ENCODE measurements at places on chromosomes 4 and X.

GRCh38 chr4:158829254-158829653 lies 60.4 kb downstream of the FNIP2 start:
- DNase-seq: no peak

DNA sequence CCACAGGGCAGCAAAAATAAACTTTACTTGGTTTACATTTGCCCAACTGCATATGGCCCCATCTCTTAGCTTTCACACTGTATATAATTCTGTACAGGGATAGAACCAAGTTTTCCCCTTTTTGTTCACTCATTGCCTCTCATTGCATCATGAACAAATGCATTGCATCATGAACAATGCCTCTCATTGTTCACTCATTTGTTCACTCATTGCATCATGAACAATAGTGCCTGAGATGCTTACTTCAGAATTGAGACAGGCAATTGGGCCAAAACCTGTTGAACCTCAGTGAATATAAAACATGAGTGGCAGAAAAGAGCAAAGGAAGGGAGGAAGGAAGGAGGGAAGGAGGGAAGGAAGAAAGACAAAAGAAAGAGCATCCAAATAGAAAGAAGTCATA lies 98.2 kb downstream of the SOWAHB start:
- peak; percentile 34 for DNase-seq

- DNase-seq: no peak
Measured at GRCh38 chrX:130081421-130082045, 28.8 kb downstream of the ELF4 start.

- no peak for DNase-seq
Measured at GRCh38 chrX:96449896-96450295, 234.7 kb upstream of the DIAPH2 start.

- DNase-seq: no peak
Measured at GRCh38 chr4:153099391-153100140, 104.7 kb upstream of the TRIM2 start.

DNA sequence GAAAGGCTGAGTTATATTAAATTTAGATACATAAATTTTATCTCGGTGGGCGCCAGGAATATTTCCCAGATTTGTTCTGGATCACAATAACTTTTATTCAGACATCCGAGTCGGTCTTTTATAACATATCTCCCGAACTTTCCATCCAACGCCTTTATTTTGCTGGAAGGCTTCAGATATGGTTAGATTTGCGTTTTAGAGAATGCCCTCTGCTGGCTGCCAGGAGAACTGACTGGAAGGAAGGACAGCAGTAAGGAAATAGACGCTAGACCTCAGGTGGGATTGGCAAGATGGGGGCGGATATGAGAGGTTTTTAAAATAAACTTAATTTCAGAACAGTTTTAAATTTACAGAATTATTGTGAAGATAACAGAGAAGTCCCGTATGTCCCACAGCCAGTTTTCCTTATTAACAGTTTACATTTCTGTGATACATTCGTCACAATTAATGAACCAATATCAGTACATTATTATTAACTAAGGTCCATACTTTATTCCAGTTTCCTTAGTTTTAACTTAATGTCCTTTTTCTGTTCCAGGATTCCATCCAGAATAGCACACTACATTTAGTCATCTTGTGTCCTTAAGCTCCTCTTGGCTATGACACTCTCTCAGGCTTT lies 4.6 kb upstream of the KANTR start:
- peak; percentile 70 for DNase-seq

DNA sequence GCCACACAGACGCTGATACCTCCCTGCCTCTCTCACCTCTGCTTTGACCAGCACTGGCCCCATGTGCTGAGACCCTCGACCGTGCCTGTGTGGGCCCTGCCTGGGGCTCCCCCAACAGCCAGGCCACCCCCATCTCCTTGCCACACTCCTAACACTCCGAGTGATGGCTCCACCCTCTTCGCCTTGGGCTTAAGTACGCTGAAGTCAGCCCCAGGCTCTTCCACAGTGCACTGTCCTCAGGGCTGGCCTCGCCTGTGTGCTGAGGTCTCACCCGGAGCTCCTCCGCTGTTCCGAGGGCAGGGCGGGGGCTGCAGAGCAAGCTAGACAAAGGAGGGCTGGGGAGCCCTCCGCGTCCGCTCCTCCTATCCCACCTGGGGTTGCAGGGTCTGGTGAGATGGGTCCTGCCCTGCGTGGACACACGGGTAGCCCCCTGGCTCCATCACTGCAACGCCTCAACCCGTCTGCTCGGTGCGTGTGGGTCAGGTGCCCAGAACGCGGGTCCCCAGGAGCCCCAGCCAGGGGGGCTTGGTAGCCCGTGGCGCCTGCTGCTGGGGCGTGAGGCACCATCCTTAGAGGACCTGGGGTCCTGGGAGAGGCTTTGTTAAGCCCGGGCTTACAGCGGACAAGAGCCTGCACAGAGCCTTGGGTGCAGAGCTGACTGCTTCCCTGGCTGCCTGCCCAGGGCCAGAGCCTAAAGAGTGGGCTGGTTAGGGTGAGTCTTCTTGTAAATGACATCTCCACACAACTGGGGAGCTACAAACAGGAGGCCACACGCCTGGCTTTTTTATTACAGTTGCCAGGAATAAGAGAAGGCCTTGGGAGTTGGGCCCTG lies 42.6 kb upstream of the NKX1-1 start:
- DNase-seq: no peak

DNA sequence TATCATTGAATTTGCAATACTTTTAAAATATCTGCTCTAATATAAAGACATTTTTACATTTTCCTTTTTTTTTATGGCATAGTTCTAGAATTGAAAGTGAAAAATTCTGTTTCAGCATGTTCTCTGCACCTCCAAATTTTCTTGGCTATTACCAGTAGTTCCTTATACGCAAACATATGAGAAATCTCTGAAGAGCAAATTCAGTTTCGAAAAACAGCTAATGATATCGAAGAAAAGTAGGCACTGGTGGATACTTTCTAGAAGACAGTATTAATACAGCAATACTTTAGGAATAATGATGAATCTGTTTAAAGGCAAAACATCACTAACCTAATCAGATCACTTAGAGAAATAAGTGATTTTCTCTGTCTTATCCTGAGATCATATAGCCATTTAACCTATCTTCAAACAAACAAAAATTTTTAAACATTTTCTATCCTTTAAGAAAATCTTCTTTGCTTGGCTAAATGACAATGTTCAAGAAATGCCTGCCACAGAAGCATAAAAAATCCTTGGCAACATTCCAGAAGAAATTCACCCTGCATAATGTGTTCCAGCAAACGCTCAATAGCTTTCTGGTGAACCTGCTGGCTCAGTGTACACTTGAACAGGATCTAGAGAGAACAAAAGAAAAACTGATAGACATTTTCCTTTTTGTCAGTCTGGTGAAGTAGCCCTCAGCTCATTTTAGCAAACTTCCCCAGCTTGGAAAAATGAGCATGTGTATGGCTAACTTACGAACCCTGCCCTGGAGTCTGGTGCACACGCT lies 51.2 kb upstream of the KLF3 start:
- DNase-seq: no peak

GRCh38 chr4:147139455-147140198 lies 194.0 kb upstream of the TTC29 start:
- DNase-seq: no peak

DNA sequence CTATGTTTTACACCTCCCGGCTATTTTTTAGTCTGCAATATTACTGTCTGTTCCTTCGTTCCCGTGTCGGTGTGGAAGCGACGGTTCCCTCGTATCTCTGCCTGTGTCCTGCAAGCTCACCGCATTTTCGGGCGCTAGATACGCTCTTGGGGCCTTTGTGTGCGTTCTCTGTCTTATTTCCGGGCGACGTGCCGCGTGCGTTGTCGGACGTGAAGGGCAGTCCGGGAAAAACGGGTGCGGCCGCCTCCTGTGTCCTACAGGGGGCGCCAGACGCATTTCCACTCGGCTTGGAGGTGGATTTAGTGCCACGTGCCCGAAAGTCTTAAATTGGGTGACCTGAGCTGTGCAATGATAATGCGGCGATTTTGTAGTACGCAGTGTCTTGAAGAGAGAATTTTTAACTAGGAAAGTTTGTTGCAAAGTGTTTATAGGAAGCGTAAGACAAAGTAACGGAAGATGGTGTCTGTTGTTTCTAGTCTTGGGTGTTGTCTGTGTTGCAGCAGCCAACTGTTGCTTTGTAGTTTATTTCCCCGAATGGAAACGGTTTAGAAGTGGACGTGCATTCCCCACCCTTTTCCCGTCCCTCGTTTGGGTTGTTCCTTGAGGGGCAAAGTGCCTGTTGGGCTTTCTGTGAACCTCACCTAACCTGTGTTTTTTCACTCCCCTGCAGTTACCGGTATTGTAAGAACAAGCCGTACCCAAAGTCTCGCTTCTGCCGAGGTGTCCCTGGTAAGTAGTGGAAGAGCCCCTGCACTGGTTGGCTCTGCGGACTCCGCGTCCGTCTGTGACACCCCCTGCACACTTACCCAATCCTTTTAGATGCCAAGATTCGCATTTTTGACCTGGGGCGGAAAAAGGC lies 720 bp downstream of the RPL10 start:
- peak; percentile 75 for DNase-seq

GRCh38 chr4:13190093-13190721 lies 293.9 kb downstream of the RAB28 start:
- no peak for DNase-seq
